ENCODE measurements at places on chromosomes 2 and 18.

DNA sequence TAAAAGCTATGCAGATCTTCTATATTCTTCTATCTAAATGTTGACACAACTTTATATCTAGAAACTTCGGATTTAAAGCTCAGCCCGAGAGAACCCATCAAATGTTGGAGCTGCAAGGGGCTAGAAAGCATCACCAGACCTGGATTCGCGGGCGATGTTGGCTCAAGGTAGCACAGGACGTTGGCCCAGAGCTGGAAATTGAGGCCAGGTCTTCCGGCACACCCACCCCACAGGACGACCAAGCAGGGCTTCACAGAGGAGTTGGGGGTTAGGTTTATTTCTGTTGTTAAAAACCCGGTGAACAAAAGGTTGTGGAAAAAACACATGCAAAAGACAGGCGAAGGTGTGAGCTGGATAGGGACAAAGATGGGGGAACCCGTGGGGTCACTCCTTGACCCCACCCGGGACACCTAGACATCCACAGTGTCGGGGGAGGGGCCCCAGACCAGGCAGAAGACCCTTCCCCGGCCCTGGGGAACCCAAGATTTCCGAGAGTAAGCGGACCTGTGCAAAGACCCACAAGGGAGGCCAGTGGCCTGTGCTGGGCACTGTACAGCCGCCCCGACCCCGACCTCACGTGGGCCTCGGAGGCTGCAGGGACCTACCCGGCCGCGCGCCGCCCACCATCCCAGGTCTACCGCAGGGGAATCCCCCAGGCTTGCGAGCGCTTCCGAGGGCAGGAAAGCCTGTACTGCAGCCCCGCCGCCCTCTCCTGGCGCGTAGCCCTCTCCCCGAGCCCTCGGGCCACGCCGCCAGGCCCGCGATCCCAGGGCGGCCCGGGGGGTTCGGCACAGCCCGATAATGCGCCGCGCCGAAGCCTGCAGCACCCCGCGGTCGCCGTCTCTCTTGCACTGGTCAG lies 1.8 kb upstream of the AGBL5 start:
- peak; percentile 60 for DNase-seq

DNA sequence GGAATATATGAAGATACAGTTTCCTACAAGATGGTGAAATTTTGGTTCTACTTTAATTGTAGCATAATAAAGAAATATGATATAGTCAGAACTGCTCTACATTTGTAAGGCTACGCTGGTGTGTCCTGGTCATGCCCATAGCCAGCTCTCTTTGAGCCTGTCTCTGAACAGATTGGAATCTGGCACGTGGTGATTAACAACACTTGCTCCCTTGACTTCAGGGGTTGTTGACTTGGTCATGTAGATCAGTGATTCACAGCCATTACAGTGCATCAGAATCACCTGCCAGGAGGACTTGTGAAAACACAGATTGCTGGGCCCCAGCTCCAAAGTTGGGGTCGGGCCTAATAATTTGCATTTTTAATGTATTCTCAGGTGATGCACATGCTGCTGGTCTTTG lies 80.4 kb downstream of the PTPRM start:
- DNase-seq, result no peak

GRCh38 chr2:134957477-134957876 lies 38.9 kb downstream of the CCNT2 start:
- DNase-seq, result no peak

DNA sequence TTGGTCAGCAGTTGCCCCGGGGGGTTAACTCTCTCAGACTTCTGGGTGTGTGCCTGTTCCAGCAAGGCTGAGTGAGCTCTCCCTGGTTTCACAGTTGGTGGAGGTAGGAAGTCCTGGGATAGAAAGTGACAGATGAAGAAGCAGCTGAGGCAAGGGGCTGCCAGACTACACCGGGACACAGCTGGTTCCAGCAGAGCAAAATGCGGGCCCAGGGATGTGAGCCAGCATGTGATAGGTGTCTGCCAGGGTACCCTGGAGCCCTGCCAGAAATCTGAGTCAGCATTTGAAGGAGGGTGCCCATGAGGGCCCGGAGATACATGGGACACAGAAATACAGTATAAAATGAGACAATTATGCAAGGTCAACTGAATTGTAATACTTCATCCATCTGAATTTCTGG lies 79.3 kb upstream of the LGALSL start:
- DNase-seq, result peak; percentile 46

GRCh38 chr2:195003881-195004471 lies 653.0 kb upstream of the SLC39A10 start:
- peak; percentile 50 for DNase-seq

DNA sequence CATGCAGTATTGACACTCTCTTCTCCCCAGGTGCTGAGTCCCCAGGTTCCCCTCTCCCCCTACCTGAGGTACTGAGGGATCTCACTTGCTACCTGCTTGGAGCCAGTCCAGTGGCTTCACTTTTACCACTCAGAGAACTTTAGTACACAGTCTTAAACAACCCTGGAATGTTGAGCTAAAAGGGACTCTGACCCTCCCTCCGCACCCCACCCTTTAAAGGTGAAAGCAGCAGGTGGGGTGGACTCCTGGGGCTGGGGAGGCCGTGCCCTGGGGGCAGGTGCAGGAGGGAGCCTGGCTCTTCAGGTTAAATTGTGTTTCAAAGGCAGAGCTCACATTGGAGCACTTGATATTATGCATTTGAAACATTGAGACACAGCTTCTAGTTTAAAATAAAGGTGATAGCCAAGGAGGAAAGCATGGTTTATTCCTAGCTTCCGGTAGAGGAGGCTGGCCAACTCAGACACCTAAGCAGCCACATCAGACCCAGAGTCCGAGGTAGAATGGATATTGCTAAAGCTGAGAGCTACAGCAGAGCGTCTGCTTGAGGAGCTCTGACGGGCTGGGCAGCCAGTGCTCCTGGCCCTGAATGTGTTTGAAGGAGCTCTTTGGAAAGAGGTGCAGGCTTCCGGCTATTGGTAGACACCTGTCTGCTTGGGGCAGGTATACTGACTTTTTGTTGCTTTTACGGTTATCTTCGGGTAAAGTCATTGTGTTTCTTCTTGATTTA lies 196.4 kb downstream of the AGAP1 start:
- DNase-seq, result no peak

DNA sequence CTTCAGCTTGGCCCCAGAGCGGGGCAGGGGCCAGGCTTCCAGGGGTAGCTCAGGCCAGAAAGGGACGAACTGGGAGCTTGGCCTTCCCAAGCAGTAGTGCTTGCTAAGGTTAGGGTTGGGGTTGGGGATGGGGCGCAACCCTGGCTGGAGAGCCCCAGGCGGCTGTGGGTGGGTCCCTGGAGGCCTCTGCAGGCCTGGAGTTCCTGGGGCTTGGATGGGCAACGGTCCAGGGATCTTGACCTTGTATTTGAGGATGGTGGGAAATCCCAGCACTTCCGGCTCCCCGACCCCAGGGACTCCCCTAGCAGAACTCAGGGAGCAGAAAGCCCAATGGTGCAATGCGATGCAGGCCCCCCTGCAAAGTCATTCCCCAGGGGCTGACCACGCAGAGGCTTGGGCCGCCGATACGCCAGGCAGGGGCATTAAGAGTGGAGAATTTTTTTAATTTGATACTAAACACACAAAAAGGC lies 12.6 kb upstream of the MLPH start:
- peak; percentile 69 for DNase-seq

DNA sequence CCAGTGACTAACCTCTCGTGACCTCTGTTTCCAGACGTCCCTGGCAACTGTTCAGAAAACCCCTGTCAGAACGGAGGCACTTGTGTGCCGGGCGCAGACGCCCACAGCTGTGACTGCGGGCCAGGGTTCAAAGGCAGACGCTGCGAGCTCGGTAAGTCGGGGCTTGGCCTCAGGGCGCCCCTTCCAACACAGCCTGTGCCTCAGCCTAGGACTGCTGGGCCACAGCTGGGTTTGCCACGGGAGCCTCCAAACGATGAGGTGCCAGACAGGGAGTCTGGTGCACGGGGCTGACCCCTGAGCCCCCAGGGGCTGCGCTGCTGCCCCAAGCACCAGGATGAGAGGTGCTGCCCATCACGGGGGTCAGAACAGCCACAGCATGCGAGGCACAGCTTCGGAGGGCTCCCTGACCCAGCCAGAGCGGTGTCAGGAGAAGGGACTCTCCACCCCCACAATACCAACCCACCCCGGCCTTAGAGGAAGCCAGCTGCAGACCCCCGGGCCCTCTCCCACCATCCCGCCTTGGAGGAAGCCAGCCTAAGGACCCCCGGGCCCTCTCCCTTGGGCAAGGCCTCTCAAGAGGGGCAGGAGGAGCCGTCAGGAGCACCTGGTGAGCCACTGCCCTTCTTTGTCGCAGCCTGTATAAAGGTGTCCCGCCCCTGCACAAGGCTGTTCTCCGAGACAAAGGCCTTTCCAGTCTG lies 20.3 kb downstream of the MTERF4 start:
- DNase-seq, result peak; percentile 36

DNA sequence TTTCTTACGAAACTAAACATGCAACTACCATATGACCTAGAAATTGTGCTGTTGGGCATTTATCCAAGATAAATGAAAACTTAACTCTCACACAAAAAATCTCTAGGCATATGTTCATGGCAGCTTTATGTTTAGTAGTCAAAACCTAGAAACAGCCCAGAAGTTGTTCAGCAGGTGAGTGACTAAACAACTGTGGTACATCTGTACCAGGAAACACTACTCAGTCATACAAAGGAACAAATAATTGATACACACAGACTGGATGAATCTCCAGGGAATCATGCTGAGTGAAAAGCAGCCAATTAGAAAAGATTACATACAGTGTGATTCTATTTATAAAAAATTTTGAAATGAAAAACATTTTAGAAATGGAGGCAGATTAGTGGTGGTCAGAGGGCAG lies 29.3 kb downstream of the DYNC2LI1 start:
- no peak for DNase-seq

DNA sequence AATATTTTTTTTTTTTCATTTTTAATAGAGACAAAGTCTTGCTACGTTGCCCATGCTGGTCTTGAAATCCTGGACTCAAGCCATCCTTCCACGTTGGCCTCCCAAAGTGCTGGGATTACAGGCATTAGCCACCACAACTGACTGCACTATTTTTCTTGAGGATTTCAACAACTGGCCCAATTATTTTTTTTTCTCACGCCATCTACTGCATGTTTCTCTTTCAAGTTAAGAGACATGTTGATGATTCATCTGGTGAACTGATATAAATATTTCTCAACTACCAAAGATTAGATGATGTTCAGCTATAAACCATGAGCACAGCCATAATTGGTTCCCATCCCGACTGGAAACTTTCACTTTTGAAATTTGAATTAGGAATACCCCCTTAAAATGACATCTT lies 688.4 kb upstream of the SYT4 start:
- DNase-seq, result no peak

DNA sequence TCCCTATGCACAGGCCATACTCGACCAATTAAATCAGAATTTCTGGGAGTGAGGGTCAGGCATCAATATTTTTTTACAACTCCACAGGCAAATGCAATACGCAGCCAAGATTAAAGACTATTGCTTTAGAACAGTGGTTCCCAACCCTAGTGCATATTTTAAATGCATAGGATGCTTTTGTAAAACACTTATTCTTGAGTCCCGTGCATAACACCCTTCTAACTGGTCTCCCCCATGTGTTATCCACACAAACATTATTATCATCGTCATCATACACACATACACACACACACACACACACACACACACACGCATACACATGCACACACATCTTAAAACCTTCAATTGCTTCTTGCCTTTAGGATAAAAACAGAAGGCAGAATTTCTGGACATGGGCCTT lies 145.0 kb upstream of the PELI1 start:
- no peak for DNase-seq

- DNase-seq, result no peak
Measured at GRCh38 chr18:43312891-43313290, 35.6 kb upstream of the SYT4 start.

GRCh38 chr2:123521854-123522253 lies 503.2 kb upstream of the CNTNAP5 start:
- DNase-seq, result no peak

Data from right forelimb (tissue), 1 donor.